ENCODE measurements at places on chromosomes 11 and 22.

GRCh38 chr11:3222941-3223915 is 4.6 kb upstream of the MRGPRG start:
- no peak for DNase-seq

- DNase-seq = no peak
Observed at GRCh38 chr11:102883141-102883540, 8.4 kb upstream of the MMP12 start.

DNA sequence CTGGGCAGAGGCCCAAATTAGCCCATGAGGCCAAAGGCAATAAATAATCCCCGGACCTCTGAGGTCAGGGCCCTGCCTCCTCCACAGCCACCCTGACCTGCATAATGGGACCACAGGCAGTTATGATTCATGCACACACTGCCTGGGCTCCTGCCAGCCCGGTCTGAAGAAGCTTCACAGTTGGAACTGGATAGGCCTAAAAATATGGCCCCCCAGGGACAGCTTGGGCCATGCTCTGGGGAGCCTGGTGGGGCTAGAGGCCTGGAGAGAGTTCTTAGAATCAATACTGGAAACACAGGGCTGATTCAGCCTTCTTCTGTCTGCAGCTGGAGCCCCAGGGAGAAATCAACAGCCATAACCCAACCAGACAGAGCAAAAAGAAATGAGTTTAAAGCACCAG is 112.8 kb upstream of the CADM1 start:
- DNase-seq = no peak

- no peak for DNase-seq
Observed at GRCh38 chr22:50034126-50035081, 21.8 kb upstream of the IL17REL start.

GRCh38 chr11:7892059-7892699 is 38.9 kb downstream of the OR10A6 start:
- DNase-seq = no peak

DNA sequence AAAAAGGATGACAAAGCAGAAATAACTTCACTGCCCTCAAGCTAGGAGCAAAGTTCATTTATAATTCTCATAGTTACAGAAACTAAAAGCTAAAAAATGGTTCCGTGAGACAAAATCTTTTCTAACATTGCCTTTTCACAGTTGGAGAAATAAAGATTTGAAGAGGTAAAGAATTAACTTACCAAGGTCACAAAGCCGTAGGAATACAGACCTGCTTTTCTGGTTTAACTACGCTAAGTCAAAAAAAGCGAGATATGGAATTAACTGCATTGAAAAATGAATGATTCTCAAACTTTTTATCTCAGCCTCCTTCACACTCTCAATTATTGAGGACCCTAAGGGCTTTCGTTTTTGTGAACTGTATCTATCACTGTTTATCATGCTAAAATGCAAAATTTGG is 95.3 kb downstream of the SLC17A6 start:
- no peak for DNase-seq

Data from CD4-positive, alpha-beta T cell treated with Interleukin-2 at 100 ng/mL for 4 hours (primary cell).